CD4-positive, alpha-beta memory T cell (primary cell): ENCODE measurements at places on chromosomes 1 and 21. TPM values are rescaled to one million over a fixed set of nuclear protein-coding genes. Genes with fewer than 3 reads are reported as not detected.

DNA sequence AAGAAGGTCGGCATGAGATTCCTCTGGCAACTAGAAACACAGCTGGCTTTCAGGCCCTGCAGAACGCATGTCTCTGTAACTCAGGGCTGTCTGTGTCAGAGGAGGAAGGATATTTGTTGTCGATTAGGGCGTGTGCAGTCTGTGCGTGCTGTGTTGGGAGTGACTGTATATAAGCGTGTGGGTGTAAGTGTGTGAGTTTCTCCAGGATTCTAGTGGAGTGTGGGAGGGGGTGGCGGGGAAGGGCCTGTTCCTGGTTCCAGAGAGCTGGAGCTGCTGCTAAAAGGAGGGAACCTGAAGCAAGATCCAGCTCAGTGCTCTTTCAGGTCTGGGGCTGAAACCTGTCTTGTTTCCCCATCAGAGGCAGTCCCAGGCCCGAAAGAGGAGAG, 74.3 kb downstream of the SLC16A1 start:
- DNase-seq, result no peak

DNA sequence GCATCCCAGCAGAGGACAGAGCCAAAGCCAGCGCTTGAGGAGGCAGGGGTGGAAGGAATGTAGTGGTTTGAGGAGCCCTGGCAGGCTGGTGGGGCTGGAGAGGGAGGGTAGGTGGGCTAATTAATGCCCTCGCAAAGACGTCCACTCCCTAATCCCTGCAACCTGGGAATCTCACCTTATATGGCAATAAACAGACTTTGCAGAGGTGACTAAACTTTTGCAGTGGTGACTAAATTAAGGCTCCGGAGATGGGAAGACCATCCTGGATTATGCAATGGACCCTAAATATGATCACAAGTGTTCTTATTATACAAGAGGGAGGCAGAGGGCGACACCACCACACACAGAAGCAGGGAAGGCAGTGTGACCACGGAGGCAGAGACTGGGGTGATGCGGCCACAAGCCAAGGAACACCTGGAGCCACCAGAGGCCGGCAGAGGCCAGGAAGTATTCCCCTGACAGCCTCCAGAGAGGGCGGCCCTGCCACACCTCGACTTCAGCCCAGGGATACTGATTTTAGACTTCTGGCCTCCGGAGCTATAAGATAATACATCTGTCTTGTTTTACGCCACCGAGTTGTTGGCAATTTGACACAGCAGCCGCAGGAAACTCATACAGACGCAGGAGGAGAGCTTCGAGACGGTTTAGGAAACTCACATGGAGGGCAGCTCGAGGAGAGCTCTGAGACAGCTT, 23.1 kb upstream of the NPPB start:
- no peak for DNase-seq

- no peak for DNase-seq
These were observed 17.7 kb downstream of the FCRL3 start for GRCh38 chr1:157682710-157683437.

DNA sequence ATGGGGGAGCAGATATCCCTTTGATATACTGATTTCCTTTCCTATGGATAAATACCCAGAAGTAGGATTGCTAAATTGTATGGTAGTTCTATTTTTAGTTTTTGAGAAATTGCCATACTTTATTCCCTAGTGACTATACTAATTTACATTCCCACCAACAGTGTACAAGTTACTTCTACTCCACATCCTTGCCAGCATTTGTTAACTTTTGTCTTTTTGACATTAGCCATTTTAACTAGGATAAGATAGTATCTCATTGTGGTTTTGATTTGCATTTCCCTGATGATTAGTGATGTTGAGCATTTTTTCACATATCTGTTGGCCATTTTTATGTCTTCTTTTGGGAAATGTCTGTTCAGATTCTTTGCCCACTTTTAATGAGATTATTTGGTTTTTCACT, 620.6 kb upstream of the CAMK1G start:
- DNase-seq, result no peak

DNA sequence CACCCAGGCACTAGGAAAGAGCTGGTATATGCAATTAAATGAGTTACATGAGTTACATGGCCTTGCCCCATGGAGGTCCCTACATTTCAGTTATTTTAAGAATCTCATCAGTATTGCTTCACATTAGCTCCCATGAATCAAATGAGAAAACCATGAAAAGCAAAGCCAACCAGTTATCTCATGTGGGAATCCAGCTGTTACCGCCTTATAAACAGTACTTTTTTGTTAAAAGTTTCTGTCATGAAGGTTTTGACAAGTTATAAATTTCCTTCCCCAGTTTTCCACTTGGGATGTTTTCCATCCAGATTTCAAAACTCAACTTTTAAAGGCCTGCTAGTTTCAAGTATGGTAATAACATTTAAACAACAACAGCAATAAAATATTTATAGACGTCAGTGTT, 544.8 kb downstream of the NUF2 start:
- DNase-seq, result no peak

DNA sequence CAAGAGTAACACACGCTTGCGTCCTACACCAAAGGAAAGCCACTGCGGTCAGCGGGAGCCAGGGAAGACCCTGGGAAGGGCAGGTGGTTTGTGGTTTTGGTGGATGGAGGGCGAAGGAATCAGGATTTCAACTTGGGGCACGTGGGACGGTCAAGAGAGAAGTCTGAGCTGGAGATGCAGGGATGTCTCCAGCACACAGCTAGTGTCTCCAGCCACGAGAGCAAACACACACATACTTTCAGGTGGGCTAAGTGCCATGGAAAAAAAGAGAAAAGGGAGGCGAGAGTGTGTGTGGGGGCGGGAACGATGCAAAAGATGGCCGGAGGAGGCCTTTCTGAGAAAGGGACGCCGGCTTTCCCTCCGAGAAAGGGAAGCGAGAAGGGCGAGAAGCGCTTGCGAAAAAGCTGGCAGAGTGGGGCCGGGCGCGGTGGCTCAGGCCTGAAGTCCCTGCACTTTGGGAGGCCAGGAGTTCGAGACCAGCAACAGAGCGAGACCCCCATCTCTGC, 1.4 kb upstream of the SRRM1 start:
- peak; percentile 34 for DNase-seq

DNA sequence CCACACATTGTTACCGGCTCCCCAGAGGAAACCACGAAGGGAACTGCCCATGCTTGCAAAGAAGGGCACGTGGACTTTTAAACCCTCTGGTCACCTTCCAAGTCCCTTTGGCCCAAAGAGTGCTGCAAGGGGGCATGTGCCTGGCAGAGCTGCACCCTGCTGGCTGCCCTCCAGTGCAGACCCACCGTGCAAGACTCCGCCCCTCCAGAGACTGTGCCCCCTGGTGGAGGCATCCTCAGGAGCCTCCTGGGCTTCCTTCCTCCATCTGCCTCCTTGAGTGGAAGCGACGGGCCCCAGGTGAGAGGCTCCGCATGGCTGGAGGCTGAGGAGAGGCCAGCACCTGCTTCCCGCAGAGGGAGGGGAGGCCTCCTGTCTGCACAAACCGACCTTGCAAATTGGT, 100.6 kb downstream of the CRYAA start:
- DNase-seq, result peak; percentile 28

GRCh38 chr1:36805979-36806640, 228.2 kb downstream of the GRIK3 start:
- DNase-seq, result no peak

The ETV3L gene
- total RNA-seq, result not detected

The EVI5 gene
- total RNA-seq, result 0.93 TPM
